ENCODE measurements at places on chromosomes 7 and 10. TPM values are rescaled to one million over a fixed set of nuclear protein-coding genes. Genes with fewer than 3 reads are reported as not detected.
A peak's percentile ranks its signal among the peaks of the same experiment; 100 is the strongest.

DNA sequence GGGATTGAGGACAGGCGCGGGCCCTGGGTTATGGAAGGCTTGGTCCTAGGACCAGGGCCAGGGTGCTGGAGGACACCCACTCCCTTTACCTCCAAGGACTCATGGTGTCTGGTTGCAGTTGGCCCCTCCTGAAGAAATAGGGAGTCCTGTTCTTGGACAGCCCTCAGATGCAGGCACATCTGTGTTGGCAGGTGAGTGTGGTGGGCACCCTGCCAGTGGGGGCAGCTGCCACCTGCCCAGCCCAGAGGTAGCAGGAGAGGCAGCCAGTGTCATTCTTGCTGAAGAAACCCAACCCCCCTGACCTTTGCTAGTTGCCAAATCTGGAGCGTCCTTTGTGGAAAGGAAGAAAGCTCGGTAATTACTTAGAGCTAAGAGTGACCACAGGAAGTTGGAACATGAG, 8.3 kb downstream of the GALNT17 start:
- DNase-seq, result no peak

DNA sequence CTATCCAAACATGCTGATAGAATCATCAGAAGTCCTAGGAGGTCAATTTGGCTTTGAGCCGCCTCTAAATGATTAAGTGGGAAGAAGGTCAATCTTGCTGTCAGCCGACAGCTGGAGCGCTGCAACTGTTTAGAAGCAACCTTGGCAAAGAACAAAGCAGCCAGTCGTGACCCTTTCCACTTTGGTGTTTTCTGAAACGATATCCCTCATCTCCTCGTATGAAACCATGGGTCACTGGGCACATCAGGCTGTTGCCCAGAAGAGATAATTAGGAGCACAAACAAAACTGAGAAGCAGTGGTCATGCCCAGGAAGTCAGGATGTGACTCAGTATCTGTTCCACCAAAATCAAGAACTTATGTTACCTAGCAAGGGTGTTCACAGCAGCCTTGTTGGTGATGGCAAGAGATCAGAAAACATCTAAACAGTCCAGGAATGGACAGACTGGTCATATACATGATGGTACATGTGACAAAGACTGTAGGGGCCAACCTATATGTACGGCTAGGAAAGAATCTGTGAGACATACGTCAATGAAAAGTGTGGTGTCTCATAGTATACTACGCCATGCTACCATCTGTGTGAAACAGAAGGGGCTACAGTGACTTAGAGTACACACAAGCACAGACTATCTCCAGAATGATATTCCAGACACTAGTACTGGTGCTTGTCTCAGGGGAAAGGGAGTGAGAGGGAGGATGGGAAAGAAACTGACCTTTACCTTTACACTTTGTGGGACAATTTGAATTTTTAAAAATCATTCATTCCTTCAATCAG, 22.4 kb downstream of the STN1 start:
- no peak for DNase-seq

DNA sequence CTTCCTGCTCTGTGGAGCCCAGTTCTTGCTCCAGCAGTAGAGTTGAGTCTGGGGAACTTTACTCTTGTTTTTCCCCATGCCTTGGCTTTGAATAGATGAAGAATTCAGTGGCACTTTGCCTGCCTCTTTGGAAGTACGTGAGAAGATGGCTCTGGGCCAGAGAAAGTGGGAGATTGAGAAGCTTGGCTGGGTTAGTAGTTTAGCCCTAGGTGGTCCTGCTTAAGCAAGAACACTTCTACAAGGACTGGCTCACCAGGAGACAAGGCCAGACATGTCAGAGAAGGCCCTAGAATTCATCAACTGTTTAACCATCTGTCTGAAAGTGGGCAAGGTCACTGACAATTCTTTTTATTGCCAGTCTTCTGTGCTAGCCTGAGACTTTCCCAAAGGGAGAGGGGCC, 410.3 kb downstream of the TYW1 start:
- no peak for DNase-seq

DNA sequence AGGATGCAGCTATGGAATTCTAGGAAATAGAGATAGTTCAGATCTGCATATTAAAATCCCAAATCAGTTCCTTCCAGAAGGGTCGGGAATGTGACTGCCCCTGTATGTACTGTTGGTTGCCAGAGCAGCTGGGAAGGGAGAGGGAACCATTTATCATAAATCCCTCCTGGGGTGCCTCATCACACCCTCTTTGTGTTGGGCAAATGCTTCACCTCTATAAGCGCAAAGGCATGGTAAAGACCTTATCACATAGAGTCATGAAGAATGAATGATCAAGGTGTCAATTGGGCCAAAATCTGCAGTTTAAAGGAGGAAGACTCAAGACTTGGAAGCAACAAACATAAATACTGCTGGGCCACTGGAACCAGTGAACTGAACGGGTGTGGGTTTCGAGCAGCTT, 65.0 kb downstream of the FRMD4A start:
- no peak for DNase-seq

DNA sequence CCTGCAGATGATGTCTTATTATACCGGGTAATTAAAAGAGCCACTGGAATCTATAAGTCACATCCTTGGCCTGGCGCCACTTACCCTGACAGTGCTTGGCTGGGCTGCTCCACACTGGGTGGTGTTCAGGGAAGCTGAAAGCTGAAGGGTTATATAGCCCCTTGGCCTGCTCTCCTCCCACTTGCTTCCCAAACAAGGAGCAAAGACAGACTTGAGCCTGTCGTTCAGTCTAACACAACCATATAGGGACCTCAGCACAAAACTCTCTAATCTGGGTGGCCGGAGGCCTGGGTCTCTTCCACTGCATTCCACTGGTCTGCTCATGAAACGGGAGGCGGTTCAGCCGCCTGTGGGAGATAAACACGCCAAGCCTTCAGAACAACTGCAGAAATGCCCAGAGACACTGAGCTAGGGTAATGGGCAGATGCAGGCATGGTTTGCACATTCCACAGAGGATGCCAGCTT, at the start of gene ACTA2:
ACTA2 (minus strand) TSS at position 127 of the 465 bp plus-strand sequence. CDS start 3,843 bp downstream, outside the sequence.
- DNase-seq, result no peak

GRCh38 chr10:30857803-30858202, 173.9 kb downstream of the ZNF438 start:
- peak; percentile 26 for DNase-seq

DNA sequence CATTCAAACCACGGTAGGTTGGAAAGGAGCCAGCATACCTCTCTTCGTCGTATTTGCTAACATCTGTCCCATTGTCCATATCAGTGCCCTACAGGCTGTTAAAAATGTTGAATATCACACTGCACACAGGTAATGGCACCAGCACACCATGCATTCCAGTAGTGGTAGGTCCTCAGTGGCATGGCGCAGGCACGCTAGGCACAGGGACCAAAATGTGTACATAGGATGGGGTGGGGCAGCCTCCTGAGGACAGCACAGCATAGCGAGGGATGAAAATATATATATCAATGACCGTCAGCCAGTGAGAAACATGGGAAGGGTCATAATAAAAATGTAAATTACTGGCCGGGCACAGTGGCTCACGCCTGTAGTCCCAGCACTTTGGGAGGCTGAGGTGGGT, 99.9 kb upstream of the CTBP2 start:
- no peak for DNase-seq

Gene PON3
- 0.20 TPM for total RNA-seq

Gene CYP2C19
- not detected for total RNA-seq

All from pulmonary artery endothelial cell (primary cell).